ENCODE measurements at places on chromosomes 2 and 18.
A peak's percentile ranks its signal among the peaks of the same experiment; 100 is the strongest.

DNA sequence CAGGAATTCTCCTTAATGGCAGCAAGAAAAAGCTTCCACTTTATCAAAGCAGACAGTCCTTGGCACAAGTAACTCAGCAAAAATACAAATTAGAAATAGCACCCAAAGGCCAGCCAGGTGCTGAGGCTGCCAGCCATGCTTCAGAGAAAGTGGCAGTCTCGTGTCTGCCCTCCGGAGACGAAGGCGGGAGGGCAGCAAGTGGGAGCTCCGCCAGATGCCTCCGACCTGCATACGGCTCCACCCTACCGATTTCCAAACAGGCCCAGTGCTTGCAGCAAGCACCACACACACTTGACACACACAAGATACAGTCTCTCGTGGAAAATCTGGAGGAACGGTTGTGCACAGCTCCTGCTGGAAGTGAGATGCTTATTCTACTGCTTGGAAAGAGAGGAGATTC is 134.9 kb upstream of the REV1 start:
- no peak for DNase-seq

GRCh38 chr2:58520903-58521302 is 279.8 kb upstream of the FANCL start:
- DNase-seq, result no peak

- no peak for DNase-seq
These were observed 65.0 kb upstream of the MFF start for GRCh38 chr2:227260041-227260440.

- DNase-seq, result no peak
These were observed 149.6 kb downstream of the MYT1L start for GRCh38 chr2:2181493-2181892.

DNA sequence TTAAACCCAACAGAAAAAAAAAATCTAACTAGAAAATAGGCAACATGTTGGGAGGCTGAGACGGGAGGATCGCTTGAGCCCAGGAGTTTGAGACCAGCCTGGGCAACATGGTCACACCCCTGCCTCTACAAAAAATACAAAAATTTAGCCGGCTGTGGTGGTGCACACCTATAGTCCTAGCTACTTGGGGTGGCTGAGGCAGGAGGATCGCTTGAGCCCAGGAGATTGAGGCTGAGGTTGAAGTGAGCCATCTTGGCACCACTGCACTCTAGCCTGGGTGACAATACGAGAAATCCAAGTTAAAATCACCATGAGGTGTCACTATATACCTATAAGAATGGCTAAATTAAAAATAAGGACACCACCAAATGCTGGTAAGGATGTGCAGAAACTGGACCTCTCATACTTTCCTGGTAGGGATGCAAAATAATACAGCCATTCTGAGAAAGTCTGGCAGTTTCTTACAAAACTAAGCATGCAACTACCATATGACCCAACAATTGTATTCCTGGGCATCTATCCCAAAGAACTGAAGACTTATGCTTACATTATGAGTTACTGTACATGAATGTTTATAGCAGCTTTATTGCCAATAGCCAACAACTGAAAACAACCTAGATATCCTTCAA is 2.2 kb downstream of the SEPTIN10 start:
- no peak for DNase-seq

- DNase-seq, result no peak
These were observed 33.6 kb downstream of the KIDINS220 start for GRCh38 chr2:8803658-8804379.

DNA sequence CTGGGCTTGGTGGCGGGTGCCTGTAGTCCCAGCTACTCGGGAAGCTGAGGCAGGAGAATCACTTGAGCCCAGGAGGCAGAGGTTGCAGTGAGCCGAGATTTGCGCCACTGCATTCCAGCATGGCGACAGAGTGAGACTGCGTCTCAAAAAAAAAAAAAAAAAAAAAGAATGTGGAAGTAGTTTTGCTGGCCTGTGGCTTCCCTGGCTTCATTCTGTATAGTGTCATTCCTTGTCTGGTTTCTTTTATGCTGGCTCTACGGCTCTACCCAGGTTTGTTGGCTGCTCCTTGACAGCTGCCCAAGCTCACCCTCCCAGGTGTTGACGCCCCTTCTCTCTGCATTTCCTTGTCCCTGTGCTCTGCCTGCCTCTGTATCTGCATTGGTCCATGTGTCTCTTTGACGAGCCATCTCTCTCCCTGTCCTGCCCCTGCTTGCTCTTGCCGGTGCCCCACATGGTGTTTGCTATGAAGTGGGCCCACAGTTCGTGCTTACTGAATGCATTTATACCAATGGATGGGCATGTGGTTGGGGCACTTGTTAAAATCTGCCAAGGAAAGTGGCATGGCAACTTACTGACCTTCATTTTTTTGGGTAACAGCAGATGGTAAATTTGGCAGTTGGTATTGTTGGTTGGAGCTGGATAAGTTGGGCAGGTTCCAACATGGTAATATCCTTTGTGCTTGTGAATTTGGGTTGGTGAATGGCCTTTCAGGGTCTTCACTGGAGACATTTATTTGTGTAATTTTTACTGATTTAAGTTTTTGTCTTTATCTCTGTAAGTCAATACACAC is 113.9 kb downstream of the MAP4K4 start:
- no peak for DNase-seq

DNA sequence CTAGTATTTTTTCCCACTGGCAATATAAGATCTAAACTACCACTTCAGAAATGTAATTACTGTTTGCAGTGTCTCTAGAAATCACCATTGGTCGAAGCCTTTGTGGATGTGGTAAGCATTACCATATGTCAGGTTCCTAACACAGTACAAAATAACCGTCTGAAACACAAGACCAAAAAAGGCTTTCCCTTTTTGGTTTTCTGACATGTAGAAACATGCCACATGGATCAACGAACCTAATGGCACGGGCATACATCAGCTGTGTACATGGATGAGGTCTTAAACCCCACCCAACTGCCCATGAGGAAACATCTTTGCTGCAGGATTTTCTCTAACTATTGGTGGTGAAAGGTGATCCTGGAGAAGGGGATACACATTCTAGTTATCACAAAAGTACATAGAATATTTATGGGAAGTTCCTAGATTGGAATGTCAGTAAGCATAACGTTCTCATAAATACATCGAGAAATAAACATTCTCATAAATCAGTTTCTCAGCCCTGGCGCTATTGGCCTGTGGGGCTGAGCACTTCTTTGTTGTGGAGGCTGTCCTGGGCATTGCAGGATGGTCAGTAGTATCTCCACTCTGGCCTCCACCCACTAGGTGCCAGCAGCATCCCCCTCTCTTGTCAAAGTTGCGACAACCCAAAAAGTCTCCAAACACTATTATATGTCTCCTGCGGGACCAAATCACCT is 9.0 kb downstream of the VIT start:
- no peak for DNase-seq

- no peak for DNase-seq
These were observed 28.1 kb upstream of the PTPN2 start for GRCh38 chr18:12911929-12912703.

DNA sequence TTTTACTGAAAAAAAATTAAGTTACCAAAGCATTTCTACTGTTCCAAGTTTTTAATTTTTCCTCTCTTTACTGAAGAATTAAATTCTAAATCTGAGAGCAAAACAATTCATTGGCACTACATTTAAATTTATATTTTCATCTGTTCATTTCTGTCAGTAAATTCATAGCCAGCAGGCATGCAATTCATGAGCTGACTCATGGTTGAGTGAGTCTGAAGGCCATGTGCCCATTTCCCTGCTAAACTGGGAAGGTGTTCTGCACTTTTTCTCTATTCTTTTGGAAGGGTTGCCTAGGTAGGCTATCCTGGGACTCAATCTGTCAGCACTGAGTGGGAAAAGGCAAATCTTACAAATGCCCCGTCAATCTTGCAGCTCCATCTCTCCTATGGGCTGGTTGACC is 88.7 kb downstream of the KLHL14 start:
- no peak for DNase-seq

DNA sequence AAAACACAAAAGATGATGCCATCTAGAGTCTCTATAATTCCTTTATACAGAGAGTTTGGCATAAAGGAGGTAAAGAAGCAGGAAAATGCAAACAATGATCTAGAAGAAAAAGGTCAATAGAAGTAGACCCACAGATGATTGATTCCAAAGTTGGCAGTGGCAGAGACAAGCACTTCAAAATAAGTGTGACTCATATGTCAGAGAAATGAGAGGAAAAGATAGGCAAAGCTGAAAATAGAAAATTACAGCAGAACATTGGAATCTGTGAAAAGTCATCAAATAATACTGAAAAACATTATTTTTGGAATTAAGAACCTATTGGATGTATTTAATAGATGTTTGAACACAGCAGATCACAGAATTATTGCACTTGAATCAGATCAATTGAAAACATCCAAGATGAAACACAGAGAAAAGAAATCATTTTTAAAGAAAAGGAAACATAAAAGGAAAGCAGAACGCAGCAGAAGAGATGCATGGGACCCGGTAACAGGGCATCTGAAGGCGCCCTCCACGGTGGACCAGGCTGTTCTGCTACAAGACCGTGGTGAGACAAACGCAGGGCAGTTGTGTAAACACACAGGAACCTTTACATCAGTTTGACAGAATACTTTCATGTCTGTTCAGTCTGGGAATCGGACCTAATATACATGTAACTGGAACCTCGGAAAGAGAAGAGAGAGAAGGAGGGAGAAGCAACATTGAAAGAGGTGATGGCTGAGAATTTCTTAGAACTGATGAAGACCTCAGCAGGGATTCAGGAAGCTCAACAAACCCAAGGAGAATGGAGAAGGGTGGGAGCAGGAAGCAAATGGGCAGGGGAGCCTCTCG is 74.6 kb upstream of the GPC1 start:
- no peak for DNase-seq

GRCh38 chr2:144520756-144521487 is 1.0 kb upstream of the ZEB2 start:
- DNase-seq, result no peak

GRCh38 chr2:191758518-191759507 is 80.9 kb downstream of the NABP1 start:
- peak; percentile 11 for DNase-seq

- no peak for DNase-seq
These were observed 17.3 kb downstream of the PIK3C3 start for GRCh38 chr18:41972067-41972925.

DNA sequence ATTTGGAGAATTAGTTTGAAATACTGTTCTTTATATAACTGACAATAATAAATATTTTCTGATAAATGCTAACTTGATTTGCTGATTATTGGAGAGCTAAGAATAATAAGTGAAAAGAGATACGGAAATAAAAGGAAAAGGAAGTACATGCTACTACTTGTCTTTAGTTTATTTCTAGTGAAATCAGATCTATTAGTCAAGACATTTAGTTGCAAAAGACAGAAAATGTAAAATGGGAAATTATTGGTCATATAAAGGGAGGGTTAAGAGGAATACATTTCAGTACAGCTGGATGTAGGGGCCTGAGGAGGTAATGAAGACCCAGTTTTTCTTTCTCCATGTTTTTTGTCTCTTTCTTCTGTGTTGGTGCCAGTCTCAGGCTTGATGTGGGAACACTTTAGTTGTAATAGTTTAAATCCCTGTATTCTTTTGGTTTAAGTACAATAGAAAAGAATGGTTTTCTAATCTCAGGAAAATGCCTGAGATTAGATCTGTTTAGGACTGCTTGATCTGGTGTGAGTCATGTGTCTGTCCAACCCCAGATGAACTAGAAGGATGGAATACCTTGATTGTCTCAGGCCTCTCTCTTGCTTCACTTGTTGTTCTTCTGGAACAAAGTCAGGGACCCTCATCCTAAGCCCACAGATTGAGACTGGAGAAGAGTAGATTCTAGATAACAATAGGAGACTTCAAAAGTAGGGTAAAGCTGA is 58.0 kb downstream of the PLCL1 start:
- no peak for DNase-seq

DNA sequence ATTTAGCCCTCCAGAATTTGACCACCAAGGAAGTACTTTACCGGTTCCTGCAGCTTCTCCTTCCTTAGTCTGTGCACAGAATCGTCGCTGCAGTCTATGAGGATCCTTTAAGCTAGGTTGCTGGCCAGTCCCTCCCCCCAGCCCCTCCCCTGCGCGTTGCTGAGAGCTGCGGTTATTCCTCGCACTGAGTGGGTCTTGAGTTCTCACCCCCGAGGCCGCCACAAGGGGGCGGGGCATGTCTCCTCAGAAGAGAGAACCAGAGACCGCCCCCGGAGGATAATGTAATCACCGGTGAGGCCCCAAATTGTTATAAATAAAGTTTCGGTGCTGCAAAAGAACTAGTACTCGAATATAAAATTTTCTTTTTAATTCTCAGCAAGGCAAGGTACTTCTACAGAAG is 1184.9 kb upstream of the CDH2 start:
- no peak for DNase-seq

DNA sequence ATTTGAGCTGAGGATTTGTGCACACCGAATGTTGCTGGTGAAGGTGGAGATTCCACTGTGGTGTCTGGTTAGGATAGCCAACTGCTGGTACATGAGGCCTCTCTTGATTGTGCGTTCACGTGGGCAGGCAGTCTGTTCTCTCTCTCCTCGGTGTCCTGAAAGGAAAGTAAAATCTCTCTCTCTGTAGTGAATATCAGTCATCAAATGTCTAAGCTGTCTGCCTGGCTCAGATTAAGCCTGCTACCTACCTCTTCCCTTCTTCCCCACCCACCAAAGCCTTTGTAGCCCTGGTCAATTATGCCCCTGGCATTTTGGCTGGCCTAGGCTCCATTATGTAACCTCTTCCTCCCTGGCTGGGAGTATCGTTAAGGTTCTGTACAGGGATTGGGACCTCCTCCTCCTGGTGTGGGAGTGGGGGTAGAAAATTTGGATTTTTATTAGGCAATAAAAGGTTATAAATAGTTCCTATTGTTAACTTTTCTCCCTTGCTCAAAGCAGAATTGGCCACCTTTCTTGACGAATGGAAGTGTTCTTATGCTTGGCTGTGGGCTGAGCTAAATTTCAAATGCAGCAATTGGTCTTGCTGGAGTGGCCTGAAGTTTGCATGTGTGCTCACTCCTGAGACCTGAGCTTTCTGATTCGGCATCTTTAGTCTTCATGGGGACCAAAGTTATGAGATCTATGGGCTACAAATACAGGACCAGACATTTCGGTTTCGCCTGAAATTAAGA is 148.8 kb downstream of the WDSUB1 start:
- DNase-seq, result no peak

- no peak for DNase-seq
These were observed 129.5 kb downstream of the PAX3 start for GRCh38 chr2:222169346-222169745.

GRCh38 chr2:219252084-219252483 is 959 bp upstream of the TUBA4B start:
- no peak for DNase-seq

DNA sequence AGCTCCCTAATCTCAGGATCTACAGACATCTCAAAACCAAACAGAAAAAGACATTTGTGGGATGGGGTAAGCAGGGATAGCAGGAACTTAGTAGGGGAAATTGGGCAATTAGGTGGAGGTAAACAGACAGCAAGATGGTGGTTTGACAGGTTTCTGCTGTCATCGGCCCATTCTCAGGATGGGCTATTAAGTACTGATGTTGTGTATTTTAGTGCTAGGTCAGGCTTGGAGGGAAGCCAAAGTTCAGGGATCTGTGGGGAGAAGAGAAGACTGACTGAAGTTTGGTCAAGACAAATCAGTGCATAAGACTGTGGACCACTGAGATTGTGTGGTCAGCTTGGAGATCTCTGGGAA is 96.8 kb upstream of the THUMPD2 start:
- DNase-seq, result no peak

Data from GOT3 (cell line).